ENCODE measurements at places on chromosomes 2 and 18. TPM values are rescaled to one million over a fixed set of nuclear protein-coding genes. Genes with fewer than 3 reads are reported as not detected.

FAM228B gene
- 4.5 TPM for total RNA-seq

DNA sequence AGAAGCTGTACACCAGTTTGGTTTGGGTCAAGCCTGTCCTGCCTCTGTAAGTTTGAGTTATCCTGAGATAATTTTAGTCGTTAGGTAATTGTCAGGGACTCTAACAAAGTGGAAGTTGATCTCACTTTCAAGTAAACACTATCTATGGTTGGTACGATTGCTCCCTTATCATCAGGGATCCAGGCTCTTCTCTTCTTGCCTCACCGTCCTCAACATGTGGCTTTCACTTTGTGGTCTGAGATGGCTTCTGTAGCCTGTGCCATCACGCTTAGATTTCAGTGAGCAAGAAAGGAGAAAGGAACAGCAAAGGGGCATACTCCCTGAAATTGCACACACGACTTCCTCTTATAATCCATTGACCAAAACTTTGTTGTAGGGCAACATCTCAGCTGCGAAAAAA lies 115.6 kb downstream of the CTAGE1 start:
- no peak for DNase-seq

CD226 gene
- 41.5 TPM for total RNA-seq

DNA sequence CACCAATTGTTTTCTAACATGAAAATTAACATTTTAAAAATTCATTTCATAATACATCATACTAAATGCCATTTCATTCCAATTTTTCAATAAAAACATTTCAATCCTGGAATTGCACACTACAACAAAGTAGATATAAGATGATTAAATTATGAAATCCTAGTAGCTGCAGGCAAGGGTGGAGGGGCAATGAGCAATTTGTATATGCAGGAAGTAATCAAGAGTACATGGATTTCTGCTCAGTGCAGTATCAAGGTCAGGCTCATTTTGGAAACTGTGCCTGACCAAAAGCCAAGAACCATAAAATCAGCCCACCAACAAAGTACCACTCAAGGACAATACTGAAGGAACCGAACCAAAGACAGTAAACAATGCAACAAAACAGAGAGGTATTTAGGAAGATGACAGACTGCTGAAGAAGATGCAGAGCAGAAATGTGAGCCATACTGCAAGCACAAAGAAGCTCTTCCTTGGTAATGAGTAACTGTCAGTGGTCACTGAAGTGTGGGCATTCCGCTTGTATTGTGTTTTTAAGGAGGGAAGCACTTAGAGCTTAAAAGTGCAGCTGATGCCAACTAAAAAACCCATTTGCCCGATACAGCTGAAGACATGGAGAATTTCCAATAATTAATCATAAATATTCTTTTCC lies 34.5 kb upstream of the DSEL start:
- no peak for DNase-seq

GRCh38 chr2:235483313-235483712 lies 10.5 kb upstream of the AGAP1 start:
- DNase-seq: no peak

DNA sequence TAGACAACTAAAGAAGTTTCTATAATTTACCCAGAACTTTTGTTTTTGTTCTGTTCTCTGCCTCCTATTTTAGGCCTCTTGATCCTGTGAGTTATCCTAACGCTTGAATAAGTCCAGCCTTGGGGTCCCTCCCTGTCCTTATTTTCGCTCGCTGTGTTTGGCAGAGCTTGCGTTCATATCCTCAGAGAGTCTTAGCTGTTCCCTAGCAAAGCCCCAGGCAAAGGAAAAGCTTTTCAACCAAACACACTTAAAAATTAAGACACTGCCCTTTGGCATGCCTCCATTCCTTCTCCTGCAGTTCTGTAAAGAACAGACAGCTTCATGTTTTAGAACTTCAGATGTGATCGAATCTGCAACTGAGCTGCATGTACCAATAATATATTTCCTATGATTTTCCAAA lies 517.2 kb downstream of the SUCLG1 start:
- no peak for DNase-seq
